Activated CD4-positive, alpha-beta memory T cell treated with anti-CD3 and anti-CD28 coated beads for 36 hours (primary cell): ENCODE measurements at places on chromosomes 5 and 9.

DNA sequence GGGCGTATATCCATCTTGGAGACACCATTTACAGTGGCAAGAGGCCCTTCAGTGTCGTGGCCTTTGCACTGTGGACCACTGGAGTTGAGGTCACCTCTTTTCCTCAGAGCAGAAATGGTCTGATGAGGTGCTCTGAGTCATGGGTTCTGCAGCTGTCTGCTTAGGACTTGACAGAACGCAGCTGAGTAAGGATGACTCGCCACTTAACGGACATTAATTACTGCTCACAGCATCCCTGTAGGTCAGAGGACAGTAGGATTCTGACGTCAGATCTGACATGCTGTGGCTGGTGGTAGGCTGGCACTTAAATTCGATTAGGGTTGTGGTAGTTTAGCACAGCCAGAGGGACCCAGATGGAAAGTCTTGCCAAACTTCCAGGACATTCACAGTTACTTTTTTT is 479.4 kb downstream of the DMAC1 start:
- no peak for DNase-seq

DNA sequence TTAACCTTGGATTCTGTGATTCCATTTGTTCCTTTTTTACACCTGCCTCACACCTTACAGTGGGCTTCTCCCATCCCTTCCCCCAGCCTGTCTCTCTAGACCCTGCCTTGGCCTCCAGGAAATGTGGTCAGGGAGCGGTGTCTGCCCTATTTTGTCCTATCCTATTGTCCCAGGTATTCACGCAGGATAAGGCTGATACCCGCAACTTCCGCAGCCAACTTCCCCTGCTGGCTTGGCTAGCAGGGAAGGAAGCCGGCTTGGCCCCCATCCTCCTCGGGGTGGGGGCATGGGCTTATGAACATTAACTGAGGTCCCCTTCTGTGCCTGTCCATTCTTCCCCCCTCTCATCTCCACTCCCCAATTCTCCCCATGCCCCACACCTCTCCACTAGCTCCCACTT is 3.5 kb downstream of the CSF1R start:
- no peak for DNase-seq

- DNase-seq: no peak
These were observed 534.5 kb upstream of the MEF2C start for GRCh38 chr5:89417515-89417914.

DNA sequence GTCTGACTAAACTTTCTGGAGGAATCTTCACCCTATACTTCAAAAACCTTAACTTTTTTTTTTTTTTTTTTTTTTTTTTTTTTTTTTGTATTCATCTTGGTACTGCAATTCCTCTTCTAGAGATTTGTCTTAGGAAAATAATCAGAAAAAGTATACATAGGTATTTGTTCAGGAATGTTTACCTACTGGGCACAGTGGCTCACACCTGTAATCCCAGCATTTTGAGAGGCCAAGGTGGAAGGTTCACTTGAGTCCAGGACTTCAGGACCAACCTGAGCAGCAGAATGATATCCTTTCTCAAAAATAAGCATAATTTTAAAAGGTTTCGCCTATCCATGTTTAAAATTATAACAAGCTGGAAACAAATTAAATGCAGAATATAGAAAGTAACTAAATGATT is 33.3 kb upstream of the NREP start:
- DNase-seq: no peak

- DNase-seq: no peak
These were observed 395.6 kb upstream of the MPDZ start for GRCh38 chr9:13674926-13675637.

DNA sequence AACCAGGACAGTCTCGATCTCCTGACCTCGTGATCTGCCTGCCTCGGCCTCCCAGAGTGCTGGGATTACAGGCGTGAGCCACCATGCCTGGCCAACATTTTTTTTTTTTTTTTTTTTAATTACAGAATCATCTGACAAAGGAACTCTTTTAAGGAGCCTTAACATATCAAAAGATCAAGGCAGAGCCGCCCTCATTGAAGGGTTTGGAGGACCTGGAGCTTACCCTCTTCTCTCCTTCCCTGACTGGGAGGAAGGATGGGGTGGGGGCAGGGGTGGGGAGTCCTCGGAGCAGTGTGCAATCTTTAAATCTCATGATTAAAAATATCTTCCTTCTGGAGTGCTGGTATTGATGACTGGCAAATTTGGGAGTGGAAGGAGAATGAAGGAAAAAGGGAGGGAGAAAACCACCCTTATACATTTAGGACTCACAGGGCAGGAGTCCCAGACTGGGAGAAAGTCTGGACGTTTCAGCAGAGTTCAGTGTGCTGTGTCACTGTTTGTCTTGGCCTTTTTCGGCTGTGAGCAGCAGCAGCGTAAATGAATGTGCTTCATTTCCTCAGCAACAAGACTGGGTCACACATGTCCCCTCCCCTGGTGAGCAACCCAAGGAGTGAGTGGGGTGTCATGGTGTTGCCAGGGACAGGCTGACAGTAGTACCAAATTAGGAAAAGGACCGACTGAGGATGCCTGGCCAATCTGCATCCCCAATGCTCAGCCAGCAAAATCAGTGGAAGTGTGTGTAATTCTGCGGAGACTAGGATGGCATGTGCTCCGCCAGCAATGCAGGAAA is 115.3 kb upstream of the BNC2 start:
- no peak for DNase-seq

- no peak for DNase-seq
These were observed 441.8 kb upstream of the CCNG1 start for GRCh38 chr5:162995568-162995967.

GRCh38 chr9:2307480-2307879 is 292.3 kb downstream of the SMARCA2 start:
- no peak for DNase-seq

- DNase-seq: no peak
These were observed 889 bp upstream of the ADAMTS12 start for GRCh38 chr5:33892620-33893137.

DNA sequence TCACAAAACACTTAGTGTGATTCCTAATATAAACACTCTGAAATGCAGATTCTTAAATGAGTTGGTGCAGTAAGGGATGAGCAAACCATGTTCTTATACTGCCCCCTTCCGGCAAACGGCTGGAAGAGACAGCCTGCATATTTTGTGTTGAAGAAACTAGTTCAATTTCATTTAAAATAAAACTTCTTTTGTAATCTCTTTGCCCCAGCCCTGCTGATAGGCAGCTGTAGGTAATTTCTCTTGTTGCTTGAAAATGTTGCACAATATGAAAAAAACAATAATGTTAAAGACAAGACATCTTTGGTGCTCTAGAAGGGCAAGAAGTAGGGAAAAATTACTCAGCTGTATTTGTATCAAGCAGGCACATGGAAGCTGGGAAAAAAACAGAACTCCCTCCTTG is 89.7 kb upstream of the CCNG1 start:
- DNase-seq: peak; percentile 63

DNA sequence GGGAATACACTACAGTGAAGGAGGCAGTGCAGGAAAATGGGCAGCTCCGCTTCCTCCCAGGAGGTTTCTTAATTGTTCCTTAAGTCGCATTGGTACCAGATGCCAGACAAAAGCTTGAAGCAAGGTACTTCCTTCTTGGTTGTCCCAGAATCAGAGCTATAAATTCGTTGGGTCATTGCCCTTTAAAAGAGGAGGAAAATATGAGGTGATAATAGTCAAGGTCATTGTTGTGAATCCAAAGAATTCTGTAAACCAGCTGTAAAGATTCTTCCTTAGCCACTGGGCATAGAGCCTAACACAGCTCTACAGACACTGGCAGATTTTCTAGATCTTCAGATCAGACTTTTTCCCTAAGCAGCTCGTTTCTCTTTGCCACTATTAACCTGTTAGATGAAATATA is 444.1 kb upstream of the TLE4 start:
- DNase-seq: no peak

GRCh38 chr9:121499427-121500164 is at the start of gene GGTA1:
Gene GGTA1, minus strand, starts transcription at chr9:121499844. Its CDS starts 31,922 bp downstream, at chr9:121467922.
- peak; percentile 19 for DNase-seq
